ENCODE measurements at places on chromosomes 2 and 18. TPM values are rescaled to one million over a fixed set of nuclear protein-coding genes. Genes with fewer than 3 reads are reported as not detected.

DNA sequence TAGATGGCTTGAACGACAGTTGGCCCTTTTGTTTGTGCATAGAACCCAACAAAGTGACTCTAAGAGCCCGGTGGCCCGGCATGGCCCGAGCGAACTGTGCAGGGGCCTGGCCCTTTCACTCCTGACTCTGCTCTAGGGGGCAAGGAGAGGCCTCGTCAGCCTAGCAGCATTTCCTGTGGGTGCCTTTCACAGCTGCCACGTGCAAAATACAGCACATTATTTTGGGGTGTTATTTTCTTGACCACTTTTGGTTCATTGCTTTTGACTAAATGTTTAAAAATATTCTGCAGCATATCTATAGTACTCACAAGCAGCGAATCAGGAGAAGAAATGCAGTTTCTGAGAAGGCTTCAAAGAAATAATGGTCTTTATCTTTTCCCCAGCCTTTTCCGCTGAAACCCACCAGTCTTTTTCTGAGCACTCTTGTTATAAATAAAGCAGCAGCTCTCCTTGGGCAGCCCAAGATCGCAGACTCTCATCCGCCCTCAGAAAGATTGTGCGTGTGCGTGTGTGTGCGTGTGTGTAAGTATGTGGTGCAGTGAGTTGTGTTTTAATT, 31.3 kb downstream of the DGKD start:
- DNase-seq: no peak

DNA sequence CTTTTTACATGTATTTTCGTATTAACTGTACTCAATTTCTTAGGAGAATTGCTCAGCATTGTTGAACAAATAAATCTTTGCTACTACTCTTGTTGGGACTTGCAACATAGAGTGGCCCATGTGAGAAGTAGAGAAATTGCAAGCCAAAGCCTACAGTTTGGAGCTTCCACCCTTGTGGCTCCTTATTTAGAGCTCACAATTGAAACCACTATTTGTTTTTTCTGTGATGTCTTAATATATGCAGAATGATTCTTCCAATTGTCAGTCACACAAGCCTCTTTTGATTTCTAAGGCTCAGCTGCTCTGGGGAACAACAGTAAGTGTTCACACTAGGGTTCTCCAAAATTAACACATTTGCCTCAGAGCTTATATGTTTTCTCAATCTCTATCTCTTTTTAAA, 60.2 kb upstream of the GALNT13 start:
- no peak for DNase-seq

DNA sequence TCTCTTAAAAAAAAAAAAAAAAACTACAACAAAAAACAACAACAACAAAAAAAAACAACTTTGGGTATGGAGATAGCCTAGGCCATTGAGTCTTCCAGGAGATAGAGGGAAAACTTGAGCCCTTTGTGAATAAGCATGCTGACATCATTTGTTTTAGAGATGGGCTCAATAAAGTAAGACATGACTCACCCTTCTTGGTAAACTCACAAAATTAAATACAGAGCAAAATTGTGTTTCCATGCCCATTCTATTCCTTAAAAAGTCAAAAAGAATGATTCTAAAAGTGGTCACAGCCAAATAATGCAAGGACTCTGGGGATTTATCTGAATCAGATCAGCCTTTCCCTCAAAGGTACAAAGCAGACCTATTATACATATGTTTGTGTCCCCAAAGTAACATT, 117.4 kb downstream of the ETAA1 start:
- no peak for DNase-seq

The BCL2L11 gene
- total RNA-seq: 14.2 TPM

- no peak for DNase-seq
These were observed 19.0 kb downstream of the IDH1 start for GRCh38 chr2:208235860-208236259.

DNA sequence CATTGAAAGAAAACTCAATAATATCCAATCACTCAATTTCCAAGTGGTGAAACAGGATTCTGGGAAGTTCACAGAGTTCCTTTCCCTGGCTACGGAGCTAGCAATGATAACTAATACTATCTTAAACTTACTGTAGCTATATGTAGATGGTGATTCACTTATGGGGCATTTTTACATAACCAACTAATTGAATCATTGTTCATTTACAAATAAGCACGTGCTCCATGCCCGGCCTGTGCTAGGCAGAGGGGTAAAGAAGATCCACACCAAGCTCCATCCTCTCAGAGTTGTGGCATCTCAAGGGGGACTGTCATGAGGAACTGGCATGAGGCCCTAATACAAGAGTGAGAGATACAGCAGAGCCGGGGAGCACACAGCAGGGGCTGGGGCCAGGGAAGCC, 176.3 kb downstream of the ANKRD30B start:
- DNase-seq: no peak

DNA sequence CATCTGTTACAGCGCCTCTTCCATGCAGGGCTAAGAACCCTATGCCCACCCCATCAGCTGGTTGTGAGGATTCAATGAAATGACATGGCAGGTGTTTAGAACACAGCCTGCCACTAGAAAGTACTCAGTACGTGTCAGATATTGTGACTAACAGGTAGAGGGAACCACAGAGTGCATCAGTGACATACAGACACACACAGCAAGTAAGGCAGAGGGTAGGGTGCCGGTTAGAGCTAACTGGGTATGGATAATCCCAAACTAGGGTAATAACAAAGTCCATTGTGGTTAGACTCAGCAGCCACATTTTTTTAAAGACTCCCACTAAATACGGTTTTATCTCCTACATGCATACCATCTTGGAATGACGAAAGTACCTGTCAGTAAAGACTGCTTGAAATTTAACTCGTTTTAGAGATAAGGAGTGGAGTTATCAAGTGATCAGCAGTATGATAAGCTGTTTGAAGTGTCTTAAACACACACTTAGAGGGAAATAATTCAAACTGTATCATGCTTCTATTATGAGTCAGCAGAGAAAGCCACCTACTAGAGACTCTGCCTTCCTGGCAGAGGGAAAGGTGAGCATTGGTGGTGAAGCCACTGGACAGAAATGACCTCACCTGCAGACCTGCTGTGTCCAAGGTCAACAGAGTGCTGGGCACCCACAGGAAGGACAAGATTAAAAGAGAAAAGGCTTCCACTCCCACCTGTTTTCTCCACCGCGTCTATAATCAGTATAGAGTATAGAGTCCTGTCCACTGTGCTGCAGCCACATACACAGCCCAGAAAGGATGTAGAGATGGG, 20.6 kb downstream of the MPPE1 start:
- DNase-seq: no peak

The COLEC11 gene
- total RNA-seq: 1.7 TPM

DNA sequence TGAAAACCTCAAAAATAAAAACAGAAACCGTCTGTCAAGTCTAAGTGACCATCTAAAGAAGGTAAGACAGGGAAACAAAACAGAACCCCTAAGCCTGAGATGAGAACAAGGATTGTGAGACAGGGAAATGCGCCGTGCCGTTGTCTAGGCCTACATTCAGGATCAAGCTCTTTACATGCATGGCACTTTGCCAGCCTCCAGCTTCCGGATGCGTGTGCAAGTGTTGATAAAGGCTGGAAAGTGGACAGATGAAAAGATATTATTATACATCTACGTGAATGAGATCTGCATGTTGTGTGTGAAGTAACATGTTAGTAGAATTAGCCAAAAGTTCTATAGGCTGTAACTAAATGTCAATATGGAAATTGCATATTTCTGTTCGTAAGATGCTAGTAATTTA, 28.6 kb upstream of the TMEM87B start:
- DNase-seq: no peak

GRCh38 chr2:84793641-84794040, 87.2 kb downstream of the TRABD2A start:
- no peak for DNase-seq

All from aorta (tissue), 5 donors.